ENCODE measurements at places on chromosomes 5 and 9.

DNA sequence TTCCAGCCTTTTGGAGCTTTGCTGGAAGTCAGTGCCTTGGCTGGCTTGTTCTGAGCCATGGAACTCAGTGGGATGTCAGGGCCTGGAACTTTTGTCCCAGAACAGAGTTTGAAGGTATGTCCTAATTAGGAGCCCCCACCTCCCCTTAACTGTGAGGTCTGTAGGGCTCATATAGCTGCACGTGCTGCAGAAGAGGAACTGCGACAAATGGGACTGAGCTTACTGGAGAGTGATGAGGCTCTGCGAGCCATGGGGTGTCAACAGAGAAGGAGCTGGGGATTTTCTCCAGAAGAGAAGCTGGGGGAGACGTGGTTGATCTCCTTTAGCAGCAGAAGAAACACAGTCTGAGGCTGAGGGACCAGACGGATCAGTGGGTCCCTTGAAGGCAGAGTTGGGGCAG, 10.9 kb downstream of the TMEM8B start:
- no peak for DNase-seq

DNA sequence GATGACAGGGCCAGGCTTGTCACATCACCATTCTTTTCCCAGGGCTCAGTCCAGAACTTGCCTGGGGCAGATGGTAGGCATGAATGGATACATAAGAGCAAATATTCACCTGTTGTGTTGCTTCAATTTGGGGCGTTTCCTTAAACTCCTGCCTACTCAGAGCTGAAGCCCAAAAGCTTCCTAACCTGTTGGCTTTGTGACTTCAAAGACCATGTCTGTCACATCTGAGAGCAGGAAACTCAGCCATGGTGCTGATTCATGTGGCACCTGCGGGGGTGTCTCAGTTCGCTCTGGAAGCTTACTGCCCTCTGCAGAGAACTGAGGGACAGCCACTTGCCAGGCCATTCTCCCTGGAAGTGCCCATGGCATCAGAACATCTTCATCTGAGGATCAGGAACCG, 246.6 kb downstream of the HSPA4 start:
- DNase-seq = no peak

GRCh38 chr5:97049175-97049574, 93.2 kb downstream of the LIX1 start:
- DNase-seq = no peak

DNA sequence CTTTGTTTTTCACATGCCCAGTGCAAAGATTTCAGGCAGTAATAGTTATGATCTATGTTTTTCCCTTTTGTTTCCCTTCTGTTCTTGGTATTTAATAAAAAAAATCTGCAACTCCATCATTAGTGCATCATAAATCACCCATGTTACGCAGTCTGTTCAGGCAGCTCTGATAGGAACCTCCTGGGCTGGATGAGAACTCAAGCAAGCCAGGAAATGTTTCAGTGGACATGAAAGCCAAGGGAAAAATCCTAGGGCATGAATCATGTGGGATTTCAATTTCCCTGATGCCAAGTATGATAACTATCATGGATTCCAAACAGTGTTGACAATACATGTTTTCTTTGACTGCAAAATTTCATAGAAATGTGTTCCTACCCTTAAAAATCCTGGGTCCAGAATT, 119.7 kb upstream of the TARS1 start:
- DNase-seq = no peak

GRCh38 chr5:80468131-80468530, 19.8 kb upstream of the FAM151B start:
- DNase-seq = no peak

GRCh38 chr5:148780711-148781110, 45.7 kb upstream of the ADRB2 start:
- DNase-seq = no peak

GRCh38 chr9:69393425-69393824, 68.4 kb downstream of the ENTREP1 start:
- DNase-seq = no peak

DNA sequence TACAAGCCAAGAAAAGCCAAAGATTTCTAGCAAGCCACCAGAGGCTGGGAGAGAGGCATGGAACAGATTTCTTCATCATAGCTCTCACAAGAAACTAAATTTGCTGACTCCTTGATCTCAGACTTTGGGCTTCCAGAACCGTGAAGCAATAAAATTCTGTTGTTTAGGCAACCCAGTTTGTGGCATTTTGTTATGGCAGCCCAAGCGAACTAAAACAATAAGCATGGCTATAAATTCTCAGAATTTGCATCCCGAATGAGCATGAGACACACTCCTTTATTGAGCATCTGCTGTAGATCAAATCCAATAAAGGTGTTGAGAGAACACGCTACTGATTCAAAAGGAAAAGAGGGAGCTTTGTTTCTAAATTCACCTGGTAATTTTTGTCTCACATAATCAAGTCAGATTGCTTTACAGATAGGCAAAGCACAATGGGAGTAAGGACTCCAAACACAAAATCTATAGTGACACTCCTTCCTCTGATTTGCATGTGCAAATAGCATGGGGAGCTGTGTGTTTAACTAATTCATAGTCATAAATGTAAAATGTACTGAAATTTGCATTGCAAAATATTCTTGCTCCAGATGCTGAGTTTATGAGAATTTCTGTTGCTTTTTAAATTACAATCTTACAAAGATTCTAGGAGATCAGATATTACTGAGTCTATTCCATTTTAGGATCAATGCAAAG, 308.7 kb downstream of the MED10 start:
- no peak for DNase-seq

DNA sequence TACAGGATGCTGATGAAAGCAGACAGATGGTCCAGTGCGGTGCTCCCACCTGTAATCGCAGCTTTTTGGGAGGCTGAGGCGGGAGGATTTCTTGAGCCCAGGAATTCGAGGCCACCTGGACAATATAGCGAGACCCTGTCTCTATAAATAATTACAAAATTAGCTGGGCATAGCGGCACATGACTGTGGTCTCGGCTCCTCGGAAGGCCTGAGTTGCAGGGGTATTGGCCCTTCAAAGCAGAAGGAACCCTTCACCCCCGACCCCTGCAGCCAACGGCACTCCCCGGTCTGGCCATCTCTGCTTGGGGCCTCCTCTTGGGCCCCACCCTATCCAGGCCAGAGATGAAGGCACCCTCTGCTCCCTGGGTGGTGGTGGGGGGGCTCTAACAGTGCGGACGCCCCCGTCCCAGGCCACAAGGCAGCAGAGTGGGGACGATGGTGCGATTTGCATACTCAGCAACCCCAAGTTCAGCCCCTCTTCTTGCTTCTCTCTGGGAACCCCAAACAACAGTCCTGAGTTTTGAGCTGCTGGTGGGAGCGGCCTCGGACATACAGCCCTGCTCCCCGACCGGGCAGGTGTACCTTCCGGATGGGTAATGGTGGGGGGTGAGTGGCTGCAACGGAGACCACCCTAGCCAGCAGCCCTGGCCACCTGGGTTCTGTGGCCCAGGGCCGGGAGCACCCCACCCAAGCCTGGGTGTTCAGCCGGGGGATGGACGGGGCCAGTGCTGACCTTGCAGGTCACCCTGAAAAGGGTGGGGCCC, 50.7 kb downstream of the NACC2 start:
- DNase-seq = no peak

GRCh38 chr9:34203992-34204635, 25.3 kb downstream of the UBAP1 start:
- DNase-seq = no peak
